ENCODE measurements at places on chromosomes 2 and 18.

DNA sequence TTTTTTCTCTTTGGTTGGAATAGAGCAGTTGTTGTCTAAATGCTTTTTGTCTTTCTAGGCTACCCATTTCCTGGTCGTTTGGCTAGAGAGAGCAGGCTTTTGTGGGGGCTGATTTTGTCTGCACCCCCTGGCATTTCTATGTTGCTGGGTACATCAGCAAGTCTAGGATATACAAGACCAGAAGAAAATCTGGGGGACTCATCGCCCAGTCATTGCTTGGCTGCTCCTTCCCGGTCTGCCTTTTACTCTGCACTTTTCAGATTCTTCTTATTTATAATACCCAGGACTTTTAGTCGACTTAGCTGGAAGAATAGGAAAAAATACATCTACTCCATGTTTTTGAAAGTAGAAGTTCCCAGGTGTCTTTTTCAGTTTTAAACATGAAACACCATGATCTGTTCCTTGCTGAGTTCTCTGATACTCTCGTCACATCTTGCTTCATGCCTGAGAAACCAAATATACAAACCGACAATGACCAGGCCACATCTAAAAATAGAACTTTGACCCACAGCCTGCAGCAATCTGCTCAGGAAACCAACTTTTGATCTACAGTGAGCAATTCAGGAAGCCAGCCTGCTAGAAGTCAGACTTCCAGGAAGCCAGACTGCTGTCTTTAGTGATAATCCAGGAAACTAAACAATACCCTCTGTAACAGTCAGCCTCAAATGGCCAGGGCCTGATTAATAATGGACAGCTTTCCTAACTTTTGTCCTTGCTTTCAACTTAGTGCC lies 163.8 kb upstream of the MEX3C start:
- DNase-seq: no peak

DNA sequence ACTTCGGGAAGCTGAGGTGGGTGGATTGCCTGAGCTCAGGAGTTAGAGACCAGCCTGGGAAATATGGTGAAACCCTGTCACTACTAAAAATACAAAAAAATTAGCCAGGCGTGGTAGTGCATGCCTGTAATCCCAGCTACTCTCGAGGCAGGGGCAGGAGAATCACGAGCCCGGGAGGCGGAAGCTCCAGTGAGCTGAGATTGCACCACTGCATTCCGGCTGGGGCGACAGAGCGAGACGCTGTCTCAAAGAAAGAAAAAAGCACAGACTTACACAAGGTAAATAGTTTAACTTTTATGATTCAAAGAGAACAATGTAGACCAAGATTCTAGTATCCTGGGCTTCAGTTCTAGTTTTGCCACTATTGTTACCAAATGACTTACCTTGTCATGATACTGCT lies 37.4 kb downstream of the NCKAP1 start:
- no peak for DNase-seq

DNA sequence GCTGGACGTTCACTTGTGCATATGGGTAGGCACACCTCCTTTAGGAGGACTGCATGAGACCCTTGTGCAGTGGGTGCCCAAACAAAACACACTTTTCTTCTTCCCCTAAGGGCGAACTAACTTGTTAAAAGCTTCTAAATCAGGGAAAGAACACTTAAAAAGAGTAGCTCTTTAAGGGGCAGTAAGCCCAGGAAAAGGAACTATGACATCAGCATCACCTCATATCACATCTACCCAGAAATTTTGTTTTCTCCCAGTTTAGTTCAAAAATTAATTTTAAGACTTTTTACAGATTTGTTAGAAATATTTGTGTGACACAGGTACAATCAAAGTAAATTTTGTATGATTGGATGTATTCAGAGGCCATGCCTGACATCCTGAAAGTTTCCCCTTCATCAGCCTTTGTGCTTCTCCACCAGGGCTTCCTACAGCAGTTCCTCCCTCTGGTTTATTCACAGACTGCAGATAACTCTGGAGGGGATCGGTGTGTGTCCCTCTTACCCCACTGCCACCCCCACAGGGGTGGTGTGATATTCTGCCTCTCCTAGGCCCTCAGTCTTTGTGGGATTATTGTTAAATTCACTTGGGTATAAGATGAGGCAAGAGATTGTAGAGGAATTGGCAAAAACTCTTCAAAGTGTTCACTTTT lies 27.6 kb downstream of the BCL2L11 start:
- no peak for DNase-seq

- DNase-seq: no peak
Measured at GRCh38 chr18:6785001-6785400, 55.5 kb downstream of the ARHGAP28 start.

DNA sequence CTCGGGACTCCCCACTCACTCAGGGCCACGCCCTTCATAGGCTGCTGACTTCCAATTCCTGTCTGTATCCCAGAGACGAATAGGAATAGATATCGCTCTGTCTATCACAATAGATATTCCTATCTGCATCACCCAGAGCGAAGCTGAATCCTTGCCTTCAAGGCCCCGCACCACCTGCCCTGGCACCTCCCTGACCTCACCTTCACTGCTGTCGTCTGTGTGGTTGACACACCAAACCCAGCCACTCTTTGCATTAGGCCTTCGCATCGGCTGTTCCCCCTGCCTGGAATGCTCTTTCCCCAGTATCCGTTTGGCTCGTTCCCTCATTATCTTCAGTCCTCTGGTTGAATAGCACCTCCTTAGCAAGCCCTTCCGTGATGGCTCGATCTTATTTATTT lies 43.5 kb downstream of the ATOH8 start:
- no peak for DNase-seq

GRCh38 chr2:127076924-127077323 lies 30.0 kb downstream of the BIN1 start:
- DNase-seq: no peak

DNA sequence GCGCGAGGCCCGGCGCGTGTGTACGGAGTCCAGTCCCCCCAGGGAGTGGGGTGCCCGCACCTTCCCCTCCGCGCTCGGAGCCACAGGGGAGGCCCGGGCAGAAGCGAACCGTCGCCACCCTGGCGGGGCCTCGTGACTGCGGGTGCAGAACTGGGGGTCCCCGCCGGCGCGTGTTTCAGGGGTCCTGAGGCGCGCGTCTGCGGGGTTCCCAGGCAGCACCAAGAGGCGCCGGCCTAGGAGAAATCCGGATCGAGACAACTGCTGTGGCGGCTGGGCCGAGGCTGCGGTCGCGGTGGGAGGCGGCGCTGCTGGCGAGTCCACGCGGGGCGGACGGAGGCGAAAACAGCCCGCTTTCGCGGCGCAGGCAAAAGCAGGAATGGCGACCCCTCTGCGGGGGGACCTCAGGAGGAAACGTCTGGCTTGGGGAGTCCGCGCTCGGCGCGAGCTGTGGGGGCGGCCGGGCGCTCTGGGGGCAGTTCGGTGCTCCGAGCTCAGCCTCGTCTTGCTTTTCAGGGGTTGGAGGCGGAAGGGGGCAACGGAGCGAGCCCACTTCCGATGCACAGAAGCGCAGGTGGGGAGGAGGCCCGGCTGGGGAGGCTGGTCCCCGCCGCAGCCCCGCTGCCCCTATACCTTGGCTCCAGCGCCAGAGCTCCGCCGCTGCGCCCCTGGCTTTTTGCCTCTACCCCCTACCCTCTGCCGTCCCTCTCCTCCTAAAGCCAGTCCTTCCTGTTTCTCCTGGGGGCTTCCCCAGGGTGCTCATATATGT lies 81.5 kb upstream of the LDLRAD4 start:
- no peak for DNase-seq

DNA sequence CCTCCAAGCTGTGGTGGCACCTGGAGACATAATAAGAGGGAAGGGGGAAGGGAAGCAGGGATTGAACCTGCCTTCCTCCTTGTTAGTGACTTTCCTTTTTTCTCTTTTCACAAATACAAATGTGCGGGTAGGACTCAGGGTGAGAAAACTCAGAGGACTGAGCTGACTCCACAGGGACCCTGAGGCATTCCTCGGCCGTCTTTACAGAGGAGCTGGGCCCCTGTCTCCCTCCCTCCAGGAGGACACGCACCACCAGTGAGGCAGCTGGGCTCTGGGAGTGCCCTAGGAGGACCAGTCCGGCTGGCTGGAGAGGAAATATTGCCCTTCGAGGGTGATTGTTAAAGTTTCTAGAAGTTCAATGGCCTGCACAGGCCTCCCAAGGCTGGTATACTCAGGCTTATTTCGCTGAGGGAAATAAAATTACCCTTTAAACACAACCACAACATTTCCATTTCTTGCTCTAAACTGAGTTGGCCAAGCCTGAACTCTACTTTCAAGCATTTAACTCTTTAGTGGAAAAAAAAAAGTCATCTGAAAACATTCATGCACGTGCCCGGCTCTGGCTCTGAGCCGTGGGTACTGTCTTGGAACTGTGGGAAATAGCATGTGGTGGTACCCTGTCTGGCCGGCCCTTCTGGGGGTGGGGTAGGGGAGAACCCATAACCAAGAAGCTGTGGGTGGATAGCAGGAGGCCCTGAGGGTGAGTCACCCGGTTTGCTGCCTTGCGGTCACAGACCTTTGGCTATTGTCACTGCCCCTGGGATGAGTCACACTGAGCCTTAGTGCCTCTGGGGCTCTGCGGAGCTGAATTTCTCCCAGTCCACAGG lies 116.0 kb downstream of the COPS8 start:
- peak; percentile 96 for DNase-seq

- DNase-seq: no peak
Measured at GRCh38 chr2:234290671-234291070, 206.2 kb downstream of the ARL4C start.

GRCh38 chr2:222922019-222922800 lies 61.4 kb downstream of the ACSL3 start:
- no peak for DNase-seq

DNA sequence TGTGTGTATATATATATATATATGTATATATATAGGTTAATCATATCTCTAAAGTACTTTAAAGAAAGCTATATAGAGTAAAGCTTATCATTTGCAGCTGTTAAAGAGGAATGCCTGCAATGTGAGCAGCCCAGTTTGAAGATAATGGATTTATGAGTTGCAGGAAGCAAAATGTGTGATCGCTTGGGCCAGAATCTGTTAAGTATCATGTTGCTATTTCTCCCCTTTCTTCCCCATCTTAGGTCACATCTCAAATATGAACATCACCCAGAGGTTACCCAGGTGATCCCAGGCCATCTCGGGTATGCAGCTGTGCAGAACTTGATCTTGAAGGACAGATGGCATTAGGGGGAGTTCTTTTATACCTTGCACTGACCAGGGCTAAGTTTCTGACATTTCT lies 316.5 kb downstream of the MTX2 start:
- no peak for DNase-seq

DNA sequence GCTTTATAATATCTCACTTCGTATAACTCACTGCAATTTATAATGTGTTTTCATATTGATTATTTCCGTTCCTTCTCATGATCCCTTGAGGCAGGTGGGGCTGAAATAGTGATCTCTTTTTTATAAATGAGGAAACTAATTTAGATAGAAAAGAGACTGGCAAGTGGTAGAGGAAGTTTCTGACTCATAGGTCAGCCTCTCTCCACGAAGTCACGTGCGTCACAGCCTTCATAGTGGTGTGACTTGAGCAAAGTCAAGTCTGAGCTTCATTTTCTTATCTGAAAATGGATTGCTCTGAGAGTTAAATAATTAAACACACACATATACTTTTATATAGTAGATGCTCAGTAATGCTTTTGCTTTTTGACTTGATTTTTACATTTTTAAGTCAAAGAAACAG lies 19.9 kb downstream of the ABCG5 start:
- no peak for DNase-seq

DNA sequence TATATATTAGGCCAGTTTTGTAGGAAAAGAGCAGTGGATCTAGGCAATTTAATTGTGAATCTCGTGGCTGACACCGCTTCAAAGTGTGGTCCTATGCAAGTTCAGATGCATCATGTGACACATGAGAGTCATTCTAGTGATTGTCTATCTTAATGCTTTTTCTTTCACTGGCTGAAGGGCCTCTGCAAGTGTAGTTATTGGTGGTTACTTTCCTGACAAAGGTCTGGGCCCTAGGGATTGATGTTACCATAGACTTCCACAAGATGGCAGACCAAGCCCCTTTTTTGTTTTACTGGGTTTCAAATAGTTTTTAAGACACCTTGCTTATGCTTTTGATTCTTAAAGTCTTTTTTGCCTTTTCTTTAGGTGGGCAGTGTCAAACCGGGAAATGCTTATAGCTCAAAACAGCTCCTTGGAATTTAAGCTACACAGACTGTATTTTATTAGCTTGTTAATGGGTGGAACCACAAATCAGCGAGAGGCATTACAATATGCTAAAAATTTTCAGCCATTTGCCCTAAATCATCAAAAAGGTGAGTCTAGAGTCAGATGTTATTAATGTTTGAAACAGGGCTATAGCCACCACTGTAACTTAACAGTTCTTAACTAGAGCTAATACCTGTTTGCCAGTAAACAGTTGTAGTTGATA lies 25.9 kb downstream of the CD8A start:
- peak; percentile 10 for DNase-seq

GRCh38 chr18:47411159-47411558 lies 159.7 kb upstream of the SKOR2 start:
- no peak for DNase-seq

- DNase-seq: no peak
Measured at GRCh38 chr2:227855440-227855839, 16.0 kb upstream of the DAW1 start.

DNA sequence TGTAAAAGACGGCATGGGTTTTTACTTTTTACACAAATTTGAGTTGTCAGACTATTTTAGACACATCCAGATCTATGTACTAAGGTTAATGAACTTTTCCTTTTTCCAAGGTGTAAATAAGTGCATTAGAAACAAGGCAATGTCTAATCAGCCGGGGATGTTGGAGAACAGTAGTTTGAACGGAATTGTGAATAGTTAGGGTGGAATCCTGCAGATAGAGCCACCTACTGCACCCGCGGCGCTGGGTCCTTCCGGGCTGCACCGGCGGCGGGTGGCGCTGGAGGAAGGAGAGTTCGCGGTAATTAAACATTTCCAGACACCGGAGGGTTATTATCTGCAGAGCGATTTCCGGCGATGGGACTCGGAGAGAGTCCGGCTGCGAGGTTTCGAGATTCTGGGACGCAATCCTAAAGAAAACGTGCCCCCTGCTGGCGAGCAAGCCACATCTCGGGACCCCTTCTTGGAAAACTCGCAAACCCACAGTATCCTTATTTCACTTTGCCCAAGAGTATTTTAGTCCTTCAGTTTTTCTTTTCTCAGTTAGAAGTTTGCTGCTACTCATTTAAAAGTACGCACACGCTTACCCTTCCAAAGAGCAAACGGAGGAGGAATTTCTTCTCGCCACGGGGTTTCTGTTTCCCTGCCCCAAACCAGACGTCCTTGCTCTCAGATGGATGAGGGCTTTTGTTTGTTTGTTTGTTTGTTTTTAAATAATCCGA lies 4.5 kb upstream of the OSR1 start:
- peak; percentile 58 for DNase-seq

GRCh38 chr18:44325903-44326635 lies 354.6 kb upstream of the SETBP1 start:
- peak; percentile 35 for DNase-seq

GRCh38 chr2:33903701-33904100 lies 304.6 kb upstream of the FAM98A start:
- no peak for DNase-seq

- no peak for DNase-seq
Measured at GRCh38 chr2:152624805-152625204, 92.5 kb downstream of the PRPF40A start.

DNA sequence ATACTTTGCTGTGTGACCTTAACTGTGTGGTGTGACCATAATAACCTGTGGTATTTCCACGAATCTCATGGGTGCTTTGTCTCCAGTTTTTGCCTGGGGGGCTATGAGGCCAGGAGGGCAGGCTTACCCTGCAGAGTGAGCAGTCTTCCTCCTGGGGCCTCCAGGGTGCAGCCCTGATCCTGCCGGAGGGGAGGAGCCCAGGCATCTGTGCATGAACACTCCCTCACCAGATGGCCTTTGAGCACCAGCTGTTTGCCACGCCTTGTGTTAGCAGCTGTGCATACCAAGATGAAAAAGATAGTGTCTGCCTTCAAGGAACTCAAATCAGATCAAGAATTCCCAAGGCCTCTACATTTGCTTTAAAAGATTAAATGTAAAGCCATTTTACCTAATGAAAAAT lies 75.0 kb upstream of the RBM44 start:
- no peak for DNase-seq
